ENCODE measurements at places on chromosomes 5 and 9.

DNA sequence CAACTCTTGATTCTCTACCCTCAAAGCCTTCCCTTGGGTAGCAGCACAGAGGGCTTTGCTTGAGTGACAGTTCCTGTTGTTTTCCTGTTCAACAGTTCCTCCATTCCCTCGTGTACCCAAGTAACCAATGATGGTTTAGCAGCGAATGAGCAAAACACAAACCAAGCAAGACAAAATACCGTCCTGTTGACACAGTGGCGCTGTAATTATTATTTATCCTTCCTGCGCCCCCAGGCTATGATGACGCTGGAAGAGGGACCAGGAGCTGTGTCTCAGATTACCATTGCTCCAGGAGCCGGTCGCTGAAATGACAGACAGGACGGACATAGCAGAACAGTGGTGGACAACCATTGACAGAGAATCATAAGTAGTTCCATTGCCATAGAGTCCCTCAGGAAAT is 154.8 kb downstream of the GADD45G start:
- no peak for DNase-seq

DNA sequence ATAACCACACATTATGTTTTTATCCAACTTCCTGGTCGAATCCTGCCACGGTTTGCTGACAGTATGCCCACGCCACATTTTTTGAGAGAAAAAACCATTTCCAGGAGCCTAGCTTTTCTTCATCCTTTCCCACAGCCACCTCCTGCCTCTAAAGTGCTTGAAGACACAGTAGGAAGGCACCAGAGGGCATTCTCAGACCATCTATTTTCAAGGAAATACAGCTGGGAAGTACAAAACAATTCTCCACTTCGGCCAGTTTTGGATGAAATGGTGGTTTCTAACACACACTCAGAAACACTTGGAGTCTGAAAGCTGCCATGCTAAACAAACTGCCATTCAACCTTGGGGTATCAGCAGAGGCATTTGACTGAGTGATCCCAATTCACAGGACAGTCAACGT is 86.3 kb upstream of the RPS23 start:
- no peak for DNase-seq

GRCh38 chr5:14953075-14953607 is 81.6 kb upstream of the ANKH start:
- no peak for DNase-seq

DNA sequence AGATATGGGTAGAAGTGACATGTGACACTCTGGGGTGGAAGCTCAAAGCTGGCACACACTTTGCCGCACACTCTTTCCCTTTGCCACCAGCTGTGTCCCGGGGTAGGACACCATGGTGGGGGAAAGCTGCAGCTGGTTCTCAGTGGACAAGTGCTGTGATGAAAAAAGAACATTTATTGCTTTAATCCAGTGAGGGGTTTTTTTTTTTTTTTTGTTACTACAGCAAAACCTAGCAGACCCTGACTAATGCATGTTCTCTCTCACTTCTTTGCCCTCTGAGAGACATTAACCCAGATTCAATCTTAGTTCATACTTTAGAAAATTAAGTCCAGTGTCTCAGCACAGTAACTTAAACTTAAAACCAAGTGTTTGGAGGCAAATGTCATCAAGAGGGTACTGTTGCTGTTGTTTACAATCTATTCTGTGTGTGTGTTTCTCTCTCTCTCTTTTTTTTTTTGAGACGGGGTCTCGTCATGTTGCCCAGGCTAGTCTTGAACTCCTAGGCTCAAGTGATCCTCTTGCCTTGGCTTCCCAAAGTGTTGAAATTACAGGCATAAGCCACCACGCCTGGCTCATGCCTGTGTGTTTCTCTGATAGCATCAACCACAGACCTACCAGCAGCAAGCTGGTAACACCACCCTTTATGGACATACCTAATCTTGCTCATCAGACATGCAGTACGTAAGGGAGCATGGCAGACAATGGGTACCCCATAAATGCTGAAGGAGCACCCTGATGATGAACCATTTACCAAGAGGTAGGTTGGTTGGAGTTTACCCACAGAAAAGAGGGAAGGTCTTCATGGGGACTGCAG is 84.7 kb upstream of the TBC1D2 start:
- no peak for DNase-seq

DNA sequence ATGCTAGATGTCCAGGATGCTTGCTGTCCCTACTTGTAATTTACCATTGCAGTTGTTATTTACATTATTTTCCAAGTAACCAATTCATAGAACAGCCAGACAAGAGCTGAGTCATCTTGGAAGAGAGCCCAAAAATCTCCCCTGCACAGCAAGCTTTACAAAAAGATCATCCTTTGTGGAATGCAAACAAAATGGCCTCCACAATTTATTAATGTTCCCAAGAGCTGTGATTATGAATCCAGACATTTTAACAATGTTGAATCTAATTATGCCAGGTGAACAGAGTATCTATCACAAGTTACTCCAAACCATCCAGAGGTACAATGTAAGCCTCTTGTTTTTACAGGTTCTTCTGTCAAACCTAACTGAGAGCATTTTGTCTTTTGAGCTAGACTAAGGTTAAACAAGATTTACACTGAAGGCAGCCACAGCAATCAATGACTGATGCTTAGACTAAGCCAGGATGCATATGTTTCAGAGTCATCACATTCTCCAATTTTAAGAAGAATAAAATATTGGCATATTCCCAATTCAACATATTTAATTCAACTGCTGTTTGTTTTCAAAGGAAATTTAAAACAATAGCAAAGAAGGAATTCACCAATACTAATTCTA is 95.3 kb upstream of the SLC12A2 start:
- DNase-seq, result no peak

All from cerebellar nuclear complex (tissue), 1 donor.